ENCODE measurements at places on chromosomes 4 and X.
A peak's percentile ranks its signal among the peaks of the same experiment; 100 is the strongest.

DNA sequence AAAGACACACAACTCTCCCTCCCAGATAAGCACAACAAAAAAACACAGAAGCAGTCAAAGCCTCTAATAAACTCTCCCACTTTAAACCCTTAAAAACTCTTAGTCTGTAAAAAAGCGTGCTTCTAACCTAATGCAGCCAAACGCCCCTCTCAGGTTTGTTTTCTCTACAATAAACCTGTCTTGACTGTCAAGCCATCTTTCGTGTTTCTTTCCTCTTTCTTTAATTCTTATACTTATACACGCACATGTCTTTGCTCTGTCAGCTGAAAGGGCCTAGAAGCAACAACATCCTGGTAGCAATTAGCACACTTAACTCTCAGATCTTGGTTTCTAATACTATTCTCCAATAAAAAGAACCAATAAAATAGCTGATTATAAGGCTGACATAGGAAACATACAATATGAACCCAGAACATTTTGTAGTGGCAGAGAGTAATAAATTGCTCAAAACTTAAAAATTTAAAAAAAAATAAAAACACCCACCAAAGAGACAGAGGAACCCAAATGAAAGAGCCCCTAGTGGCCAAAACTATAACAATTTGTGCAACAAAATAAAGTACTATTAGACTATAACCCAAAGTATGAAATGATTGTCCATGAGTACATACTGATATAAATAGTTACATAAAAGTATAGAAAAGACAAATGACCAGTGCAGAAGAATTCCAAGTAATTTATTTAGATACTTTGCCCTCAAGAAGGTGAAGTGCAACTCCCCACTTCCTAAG lies 440.4 kb upstream of the ADGRL3 start:
- DNase-seq, result no peak

DNA sequence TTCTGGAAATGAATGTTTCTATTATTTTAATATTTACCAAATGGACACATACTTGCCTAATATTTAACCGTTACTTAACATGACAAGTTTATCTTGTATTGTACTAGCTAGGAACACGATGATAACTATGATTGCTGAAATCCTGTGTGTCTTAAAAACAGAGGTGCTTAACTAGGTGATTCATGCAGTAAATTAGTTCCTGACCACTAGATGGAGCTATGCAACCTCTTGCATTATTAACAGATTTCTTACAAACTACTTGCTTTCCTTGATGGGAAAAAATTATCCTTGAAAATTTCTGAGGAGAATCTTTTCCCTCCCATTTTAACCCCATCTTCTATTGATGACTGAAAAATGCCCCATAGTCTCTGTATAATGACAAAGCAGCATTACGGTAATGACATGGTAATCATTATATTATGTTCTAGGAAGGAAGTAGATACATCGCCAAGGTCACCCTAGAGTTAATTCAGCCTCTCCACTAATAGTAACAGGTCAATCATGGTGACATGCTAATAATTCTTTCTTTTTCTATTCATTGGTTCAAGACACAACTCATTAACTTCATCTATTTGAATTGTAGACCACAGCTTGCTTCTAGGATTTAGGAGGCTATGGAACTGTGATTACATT lies 844.2 kb downstream of the RAPGEF2 start:
- peak; percentile 36 for DNase-seq

DNA sequence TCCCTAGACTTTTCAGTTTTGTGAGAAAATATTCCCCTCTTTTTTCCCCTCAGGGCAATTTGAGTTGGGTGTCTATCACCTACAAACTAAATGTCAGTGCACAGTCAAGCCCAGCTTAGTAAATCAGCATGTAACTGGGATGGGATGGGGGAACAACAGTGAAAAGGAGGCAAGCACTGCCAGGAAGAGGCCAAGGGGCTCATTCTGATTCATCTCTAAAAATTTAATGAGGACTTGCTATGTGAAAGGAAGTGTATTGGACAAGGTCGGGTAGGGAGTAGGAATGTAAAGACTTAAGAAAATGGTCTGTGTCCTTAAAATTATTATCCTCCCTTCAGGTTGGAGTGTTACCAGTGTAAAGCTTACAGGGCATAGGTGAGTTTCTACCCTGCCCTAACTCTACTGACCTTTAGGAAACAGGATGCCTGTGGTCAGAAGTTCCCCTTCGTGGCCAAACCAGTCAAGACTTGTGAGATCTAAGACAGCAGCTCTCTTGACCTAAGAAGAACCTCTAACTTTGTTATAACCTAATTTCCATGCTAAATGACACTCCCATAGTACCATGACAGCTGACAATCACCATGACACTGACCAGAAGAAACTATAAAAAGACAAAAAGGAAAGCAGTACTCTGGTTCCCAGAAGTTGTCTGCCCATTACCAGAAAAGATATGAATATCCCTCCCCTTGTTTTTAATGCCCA lies 194.4 kb upstream of the LDB2 start:
- no peak for DNase-seq

GRCh38 chr4:36123906-36124305 lies 120.4 kb downstream of the ARAP2 start:
- DNase-seq, result no peak

GRCh38 chr4:55729351-55730279 lies 90.0 kb upstream of the EXOC1L start:
- DNase-seq, result no peak

DNA sequence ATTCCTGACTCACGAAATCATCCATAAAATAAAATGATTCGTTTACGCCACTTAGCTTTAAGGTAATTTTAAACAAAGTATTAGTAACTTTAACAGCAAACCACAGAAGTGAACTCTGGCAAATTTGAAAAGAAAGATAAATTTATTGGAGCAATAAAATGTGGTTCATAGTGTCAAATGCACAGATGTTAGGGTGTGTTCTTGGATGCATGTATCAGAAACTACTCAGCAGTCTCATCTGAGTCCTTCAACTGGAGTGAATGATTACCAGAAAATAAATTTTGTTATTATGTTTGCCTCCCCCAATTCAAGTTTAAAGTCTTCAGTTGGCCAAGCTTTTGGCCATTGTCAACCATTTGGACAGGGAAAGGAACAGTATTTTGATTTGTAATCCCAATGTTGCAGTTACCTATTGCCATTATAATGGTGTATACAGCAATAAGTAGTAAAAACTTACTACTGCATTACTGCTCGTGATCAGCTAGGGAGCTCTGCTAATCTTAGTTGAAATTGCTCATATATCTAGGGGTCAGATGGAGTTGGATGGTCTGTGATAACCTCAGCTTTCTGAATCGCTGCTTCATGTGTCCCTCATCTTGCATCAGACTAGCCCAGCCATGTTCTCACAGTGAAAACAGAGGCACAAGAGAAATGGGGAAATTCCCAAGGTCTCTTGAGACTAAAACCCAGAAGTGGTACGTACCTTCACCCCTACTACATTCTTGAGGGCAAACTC lies 254.6 kb upstream of the KCNIP4 start:
- no peak for DNase-seq

- no peak for DNase-seq
These were observed 52.0 kb upstream of the FRAS1 start for GRCh38 chr4:78005086-78005485.

GRCh38 chrX:154526901-154527675 lies 11.1 kb upstream of the FAM3A start:
- peak; percentile 29 for DNase-seq

DNA sequence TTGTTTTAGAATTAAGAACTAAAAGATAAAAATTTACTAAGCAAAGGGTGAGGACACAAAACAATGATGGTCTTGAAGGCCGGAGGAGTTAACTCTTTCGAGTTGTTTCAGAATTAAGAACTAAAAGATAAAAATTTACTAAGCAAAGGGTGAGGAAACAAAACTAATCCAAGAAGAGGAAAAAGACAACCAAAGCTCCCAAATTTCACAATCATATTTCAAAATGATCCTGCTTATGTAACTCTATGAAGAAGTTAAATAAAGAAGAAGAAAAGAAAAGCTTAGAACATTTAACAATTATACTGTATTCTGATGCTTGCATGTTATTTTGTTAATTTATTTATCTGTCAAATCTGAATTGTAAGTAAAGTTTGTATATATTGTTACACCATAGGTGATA lies 154.8 kb upstream of the SLIT2 start:
- no peak for DNase-seq

DNA sequence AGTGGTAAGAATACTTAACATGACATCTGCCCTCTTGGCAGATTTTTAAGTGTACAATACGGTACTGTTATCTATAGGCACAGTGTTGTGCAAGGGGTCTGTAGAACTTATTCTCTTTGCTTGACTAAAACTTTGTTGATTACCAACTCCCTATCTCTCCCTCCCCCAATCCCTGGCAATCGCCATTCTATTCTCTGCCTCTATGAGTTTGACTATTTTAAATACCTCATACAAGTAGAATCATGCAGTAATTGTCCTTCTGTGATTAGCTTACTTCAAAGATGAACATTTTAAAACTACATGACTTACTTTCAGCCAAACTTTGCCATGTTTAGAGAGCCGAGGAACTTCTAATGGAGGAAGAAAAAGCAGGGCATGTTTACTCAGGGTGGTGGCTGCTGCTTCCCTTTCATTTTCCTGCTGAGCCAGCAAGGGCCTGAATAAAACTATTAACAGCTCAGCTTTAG lies 62.4 kb downstream of the APOO start:
- DNase-seq, result no peak

DNA sequence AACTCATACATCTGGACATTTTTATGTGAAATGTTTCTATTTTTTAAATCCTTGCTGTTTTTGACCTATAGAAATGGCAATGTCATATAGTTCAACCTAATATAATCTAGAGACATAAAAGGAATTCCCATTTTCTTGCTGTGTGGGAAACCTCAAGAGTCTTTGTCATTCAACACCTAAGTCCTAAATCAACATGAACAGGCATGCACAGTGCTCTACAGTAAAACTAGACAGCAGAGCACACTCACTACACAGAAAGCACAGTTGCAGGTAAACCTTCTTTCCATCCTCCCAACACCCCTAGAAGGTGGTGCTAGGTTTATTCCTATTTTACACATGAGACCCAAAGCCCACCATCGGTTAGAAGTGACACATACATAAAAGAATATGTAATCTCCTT lies 79.1 kb upstream of the C1QTNF7 start:
- no peak for DNase-seq

Data from NCI-H446 treated with DMSO at 0.1 percent for 48 hours (cell line).